ENCODE measurements at places on chromosomes 12 and 14.

- no peak for DNase-seq
- H3K27ac ChIP-seq: peak overlapping the region; percentile 10
- H3K27me3 ChIP-seq: no peaks in the 10 kb centered on the region
- H3K36me3 ChIP-seq: peaks cover 60% of the 10 kb centered on the region
- peak overlapping the region; percentile 85 for H3K4me3 ChIP-seq
These were observed 1.9 kb downstream of the RIOX1 start for GRCh38 chr14:73492670-73493069.

- H3K4me1 ChIP-seq: no peaks in the 10 kb centered on the region
- H3K27me3 ChIP-seq: no peaks in the 10 kb centered on the region
- H3K36me3 ChIP-seq: no peaks in the 10 kb centered on the region
- DNase-seq: no peak
These were observed 657.8 kb downstream of the GALC start for GRCh38 chr14:87334997-87335685.

DNA sequence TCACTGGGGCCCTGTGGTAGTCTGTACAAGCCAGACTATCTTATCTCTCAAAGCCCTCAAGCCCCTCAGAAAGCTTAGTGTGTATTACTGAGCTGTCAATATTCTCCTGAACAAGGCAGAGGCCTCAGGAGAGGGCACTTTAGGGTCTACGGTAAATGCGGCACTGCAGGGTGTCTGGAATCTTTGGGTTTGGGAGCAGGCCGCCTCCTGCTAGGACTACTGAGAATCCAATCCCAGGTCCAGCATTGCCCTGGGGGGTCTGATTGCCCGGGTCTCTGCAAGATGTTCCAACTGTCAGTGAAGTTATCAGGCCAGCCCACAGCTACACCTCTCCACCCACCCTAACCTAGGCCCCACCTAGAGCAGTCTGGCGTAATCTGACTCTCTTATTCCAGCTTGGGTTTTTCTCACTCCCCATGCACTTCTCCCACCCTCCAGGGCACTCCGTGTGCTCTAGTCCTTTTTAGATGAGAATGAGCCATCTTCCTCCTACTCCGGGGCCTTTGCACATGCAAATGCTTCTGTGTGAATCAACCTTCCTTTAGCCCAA lies 4.3 kb upstream of the ZFP36L1 start:
- H3K27ac ChIP-seq: peak overlapping the region; percentile 99
- DNase-seq: peak; percentile 44
- H3K27me3 ChIP-seq: no peaks in the 10 kb centered on the region
- peaks cover 17% of the 10 kb centered on the region for H3K36me3 ChIP-seq
- H3K4me1 ChIP-seq: peaks cover 73% of the 10 kb centered on the region
- peak overlapping the region; percentile 89 for H3K4me3 ChIP-seq

- H3K4me3 ChIP-seq: peak overlapping the region; percentile 4
- peaks cover 31% of the 10 kb centered on the region for H3K4me1 ChIP-seq
- peak overlapping the region; percentile 67 for H3K27ac ChIP-seq
These were observed 83.3 kb upstream of the MED13L start for GRCh38 chr12:116360579-116361413.

DNA sequence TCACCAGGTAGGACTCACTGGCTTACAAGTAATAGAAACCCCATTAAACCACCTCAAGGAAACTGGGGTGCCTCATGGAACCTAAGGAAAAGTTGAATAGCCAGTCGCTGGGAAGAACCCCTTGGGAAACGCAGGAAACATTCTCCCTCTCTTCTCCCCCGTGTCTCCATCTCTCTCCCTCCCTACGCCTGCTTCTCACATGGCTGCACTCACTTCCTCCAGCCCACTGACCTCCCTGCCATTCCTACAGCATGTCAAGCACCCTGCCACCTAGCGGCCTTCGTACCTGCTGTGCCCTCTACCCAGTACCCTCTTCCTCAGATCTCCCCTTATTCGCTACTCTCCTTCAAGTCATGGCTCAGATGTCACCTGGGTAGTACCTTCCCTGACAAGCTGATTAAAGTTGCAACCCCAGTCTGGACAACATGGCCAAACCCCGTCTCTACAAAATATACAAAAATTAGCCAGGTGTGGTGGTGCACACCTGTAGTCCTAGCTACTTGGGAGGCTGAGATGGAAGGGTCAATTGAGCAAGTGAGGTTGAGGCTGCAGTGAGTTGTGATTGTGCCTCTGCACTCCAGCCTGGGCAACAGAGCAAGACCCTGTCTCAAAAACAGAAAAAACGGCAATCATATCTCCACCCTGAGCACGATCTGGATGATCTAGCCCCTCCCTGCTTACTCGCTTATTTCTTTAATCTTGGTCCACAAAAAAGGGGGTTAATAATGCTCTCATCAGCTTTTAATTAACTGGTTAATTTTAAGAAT lies 6.4 kb upstream of the DTX1 start:
- peak; percentile 3 for DNase-seq
- H3K4me3 ChIP-seq: no peak overlapping the region
- peaks cover 9% of the 10 kb centered on the region for H3K4me1 ChIP-seq

- H3K27ac ChIP-seq: peak overlapping the region; percentile 93
- DNase-seq: no peak
- H3K27me3 ChIP-seq: no peaks in the 10 kb centered on the region
- no peak overlapping the region for H3K4me3 ChIP-seq
- H3K36me3 ChIP-seq: peaks cover 85% of the 10 kb centered on the region
- H3K4me1 ChIP-seq: peaks cover 20% of the 10 kb centered on the region
These were observed 37.6 kb downstream of the DEGS2 start for GRCh38 chr14:100121643-100122480.

- peaks cover 9% of the 10 kb centered on the region for H3K4me1 ChIP-seq
- H3K27ac ChIP-seq: no peak overlapping the region
- DNase-seq: no peak
- H3K36me3 ChIP-seq: no peaks in the 10 kb centered on the region
- no peaks in the 10 kb centered on the region for H3K27me3 ChIP-seq
These were observed 260.5 kb upstream of the ATP2B1 start for GRCh38 chr12:89969093-89969492.

DNA sequence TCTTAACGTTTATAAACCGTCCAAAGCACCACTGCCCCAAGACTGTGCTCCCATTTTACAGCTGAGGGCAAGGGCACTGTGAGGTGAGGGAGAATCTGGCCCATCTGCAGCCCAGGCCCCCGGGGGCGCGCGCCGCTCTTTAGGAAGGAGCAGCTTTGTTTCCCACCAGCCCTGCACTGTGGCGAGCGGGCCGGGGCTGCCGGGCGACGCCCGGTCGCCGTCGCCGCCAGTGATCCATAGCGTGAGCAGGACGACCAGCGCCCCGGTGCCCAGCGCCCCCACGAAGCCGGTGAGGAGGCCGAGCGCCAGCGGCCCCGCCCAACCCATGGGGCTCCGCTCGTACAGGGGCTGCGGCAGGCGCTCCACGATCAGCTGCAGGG lies 34.6 kb downstream of the FIGNL2 start:
- H3K27ac ChIP-seq: no peak overlapping the region
- H3K4me3 ChIP-seq: no peak overlapping the region
- peaks cover 7% of the 10 kb centered on the region for H3K4me1 ChIP-seq
- DNase-seq: no peak

DNA sequence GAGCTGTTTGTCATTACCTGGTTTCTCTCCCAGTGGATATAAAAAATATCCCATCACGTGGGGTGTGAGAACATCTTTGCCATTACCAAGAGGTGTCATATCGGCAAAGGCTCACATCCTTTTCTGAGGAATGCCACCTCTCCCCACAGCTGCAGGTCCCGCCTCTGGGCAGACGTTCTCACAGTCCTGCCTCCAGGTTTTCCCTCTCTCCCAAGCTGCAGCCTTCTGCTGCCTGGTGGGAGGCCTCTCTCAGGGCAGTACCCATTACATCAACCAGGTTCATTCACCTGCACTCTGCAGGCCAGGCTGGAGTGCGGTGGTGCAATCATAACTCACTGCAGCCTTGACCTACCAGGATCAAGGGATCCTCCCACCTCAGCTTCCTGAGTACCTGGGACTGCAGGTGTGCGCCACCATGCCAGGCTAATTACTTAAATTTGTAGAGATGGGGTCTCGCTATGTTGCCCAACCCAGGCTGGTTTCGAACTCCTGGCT lies 15.0 kb upstream of the TMEM119 start:
- peaks cover 44% of the 10 kb centered on the region for H3K4me1 ChIP-seq
- no peak overlapping the region for H3K27ac ChIP-seq
- DNase-seq: no peak
- no peaks in the 10 kb centered on the region for H3K27me3 ChIP-seq
- peaks cover 6% of the 10 kb centered on the region for H3K36me3 ChIP-seq
- no peak overlapping the region for H3K4me3 ChIP-seq

- no peaks in the 10 kb centered on the region for H3K27me3 ChIP-seq
- peaks cover 1% of the 10 kb centered on the region for H3K4me1 ChIP-seq
- no peak overlapping the region for H3K4me3 ChIP-seq
- no peak overlapping the region for H3K27ac ChIP-seq
These were observed 36.4 kb downstream of the SAMD4A start for GRCh38 chr14:54603362-54603761.

DNA sequence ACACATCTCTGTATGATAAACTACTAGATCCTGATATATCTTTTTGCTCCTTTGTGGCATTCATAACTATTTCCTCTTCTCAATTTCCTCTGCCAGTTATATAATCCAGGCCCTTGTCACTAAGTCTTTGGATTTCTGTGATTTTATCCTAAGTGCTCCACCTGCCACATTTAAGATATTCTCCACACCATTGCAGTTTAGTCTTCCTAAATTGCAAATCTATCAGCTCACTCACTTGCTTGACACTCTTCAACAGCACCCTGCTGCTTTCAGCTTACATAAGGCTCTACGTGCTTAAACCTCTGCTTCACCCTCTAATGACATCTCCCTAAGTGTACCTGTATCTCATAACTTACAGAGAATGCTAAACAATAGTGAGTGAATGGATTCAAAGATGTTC lies 1032.2 kb upstream of the SEL1L start:
- no peaks in the 10 kb centered on the region for H3K36me3 ChIP-seq
- H3K4me3 ChIP-seq: no peak overlapping the region
- H3K4me1 ChIP-seq: no peaks in the 10 kb centered on the region
- DNase-seq: no peak

GRCh38 chr12:58364389-58365086 lies 423.2 kb downstream of the ATP23 start:
- H3K4me3 ChIP-seq: no peak overlapping the region
- H3K36me3 ChIP-seq: no peaks in the 10 kb centered on the region
- DNase-seq: no peak
- H3K27ac ChIP-seq: no peak overlapping the region
- no peaks in the 10 kb centered on the region for H3K27me3 ChIP-seq

DNA sequence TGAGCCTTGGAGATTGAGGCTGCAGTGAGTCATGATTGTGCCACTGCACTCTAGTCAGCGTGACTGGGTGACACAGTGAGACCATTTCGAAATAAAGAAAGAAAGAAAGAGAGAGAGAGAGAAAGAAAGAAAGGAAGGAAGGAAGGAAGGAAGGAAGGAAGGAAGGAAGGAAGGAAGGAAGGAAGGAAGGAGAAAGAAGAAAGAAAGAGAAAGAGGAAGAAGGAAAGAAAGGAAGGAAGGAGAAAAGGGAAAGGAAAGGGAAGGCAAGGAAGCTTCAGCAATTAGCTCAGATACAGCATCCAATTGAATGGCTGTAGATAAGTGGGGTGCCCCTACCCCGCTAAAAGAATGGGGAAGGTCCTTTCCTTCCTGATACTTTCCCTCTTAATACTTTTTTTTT lies 9.5 kb upstream of the NAA30 start:
- no peak for DNase-seq
- no peaks in the 10 kb centered on the region for H3K36me3 ChIP-seq
- no peak overlapping the region for H3K4me3 ChIP-seq
- no peak overlapping the region for H3K27ac ChIP-seq
- no peaks in the 10 kb centered on the region for H3K4me1 ChIP-seq
- H3K27me3 ChIP-seq: peaks cover 2% of the 10 kb centered on the region

DNA sequence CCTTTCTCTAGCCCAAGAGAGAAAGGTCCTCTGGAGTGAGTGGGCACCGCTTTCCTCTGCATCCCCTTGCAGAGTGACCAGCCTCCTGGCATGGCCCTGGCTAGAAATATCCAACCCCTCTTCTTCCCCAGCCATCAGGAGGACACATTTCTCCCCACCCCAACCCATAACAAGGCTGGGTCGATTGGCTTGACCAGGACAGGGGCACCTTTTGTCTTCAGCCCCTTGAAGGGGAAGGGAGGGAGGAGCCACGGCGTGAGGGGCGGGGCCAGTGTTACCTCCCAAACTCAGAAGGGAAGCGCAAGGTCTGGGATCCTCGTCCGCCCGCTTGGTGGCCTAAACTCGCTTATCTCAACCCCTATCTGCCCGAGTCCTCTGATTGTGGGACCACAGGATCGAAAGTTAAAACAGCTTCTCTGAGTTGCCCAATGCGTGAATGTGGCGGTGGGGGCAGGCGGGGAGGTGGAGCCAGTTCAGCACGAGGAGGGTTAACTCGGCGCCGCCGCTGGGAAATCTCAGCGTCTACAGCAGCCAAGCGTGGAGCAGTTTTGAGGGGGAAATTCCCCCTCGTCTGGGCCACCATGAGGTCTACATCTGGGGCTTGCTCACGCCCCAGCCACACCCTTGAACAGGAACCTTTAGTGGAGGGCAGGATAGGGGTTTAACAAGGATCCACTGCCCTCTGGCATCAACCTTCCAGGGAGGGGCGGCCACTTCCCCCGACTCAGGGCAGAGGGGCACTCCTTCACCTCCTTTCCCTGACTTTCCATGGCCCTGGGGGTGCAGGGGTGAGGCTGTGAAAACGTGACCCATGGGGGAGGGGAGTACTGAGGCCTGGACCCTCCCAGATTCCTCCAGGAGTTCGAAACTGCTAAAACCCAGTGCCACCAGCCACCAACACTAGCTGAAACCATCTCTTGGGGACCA lies 795 bp downstream of the STAT6 start:
- peak; percentile 85 for DNase-seq
- H3K36me3 ChIP-seq: peaks cover 57% of the 10 kb centered on the region
- H3K27ac ChIP-seq: peak overlapping the region; percentile 97
- H3K4me1 ChIP-seq: peaks cover 62% of the 10 kb centered on the region
- no peaks in the 10 kb centered on the region for H3K27me3 ChIP-seq

- H3K36me3 ChIP-seq: no peaks in the 10 kb centered on the region
- H3K27ac ChIP-seq: no peak overlapping the region
- no peaks in the 10 kb centered on the region for H3K27me3 ChIP-seq
- no peaks in the 10 kb centered on the region for H3K4me1 ChIP-seq
- no peak overlapping the region for H3K4me3 ChIP-seq
- DNase-seq: no peak
These were observed 829.5 kb upstream of the MDGA2 start for GRCh38 chr14:48504921-48505320.

DNA sequence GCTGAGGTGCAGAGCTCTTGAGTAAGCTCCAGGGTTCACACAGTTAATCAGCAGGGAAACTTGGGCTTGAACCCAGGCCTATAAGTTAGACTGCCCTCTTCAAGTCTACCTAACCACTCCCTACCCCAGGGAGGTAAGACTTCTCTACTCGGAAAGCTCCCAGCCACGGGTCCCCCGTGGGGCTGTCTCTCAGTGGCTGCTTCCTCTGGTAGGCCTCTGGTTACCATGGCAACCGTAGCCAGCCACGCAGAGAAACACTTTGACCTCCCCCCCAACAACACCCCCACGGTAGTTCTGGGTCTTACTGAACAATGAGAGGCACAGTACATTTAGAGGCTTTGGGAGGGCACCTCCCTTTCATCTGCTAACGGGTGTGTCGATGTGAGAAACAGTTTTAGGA lies 245.2 kb downstream of the AACS start:
- H3K4me3 ChIP-seq: no peak overlapping the region
- H3K4me1 ChIP-seq: no peaks in the 10 kb centered on the region
- H3K27ac ChIP-seq: no peak overlapping the region
- no peaks in the 10 kb centered on the region for H3K36me3 ChIP-seq
- peaks cover 8% of the 10 kb centered on the region for H3K27me3 ChIP-seq

Data from activated T-cell treated with anti-CD3 and anti-CD28 coated beads, Interleukin-2, amount 50 U/mL, for 24 hours (primary cell).